ENCODE measurements at places on chromosomes 3 and 15. TPM values are rescaled to one million over a fixed set of nuclear protein-coding genes. Genes with fewer than 3 reads are reported as not detected.

The CNTN3 gene
- under 0.01 TPM for total RNA-seq

The PPP2R3A gene
- 17.3 TPM for total RNA-seq

The SAMMSON gene
- not detected for total RNA-seq

The C3orf80 gene
- 0.33 TPM for total RNA-seq

The XCR1 gene
- not detected for total RNA-seq

Measured in vein endothelial cell (primary cell).